T-helper 17 cell (primary cell): ENCODE measurements at places on chromosomes 4 and X. TPM values are rescaled to one million over a fixed set of nuclear protein-coding genes. Genes with fewer than 3 reads are reported as not detected.

Gene EREG
- total RNA-seq = 6.2 TPM

Gene TLL1
- total RNA-seq = not detected

Gene HERC5
- 19.7 TPM for total RNA-seq

Gene ZAR1
- total RNA-seq = not detected

Gene PCDH18
- 0.05 TPM for total RNA-seq

Gene SPANXN3
- total RNA-seq = not detected

Gene RBMXL3
- total RNA-seq = not detected

Gene SLC4A4
- 0.81 TPM for total RNA-seq
